HTR-8/SVneo (cell line): ENCODE measurements at places on chromosomes 4 and X.

DNA sequence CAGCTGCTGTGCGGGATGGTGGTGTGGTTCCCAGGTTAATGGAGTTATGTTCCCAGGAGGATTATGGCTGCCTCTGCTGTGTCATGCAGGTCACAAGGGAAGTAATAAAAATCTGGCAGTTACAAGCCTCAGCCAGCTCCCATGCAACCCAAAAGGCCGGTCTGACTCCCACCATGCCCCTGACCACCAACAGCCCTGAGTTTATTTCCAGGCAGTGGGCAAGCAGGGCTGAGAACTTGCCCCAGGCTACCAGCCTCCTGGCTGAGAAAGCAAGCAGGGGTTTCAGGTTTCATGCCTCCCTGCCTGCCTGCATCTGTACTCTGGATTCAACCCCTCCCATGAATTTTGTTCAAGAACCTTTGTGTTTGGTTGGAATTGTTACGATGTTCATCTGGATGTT is 732.7 kb upstream of the POU3F4 start:
- no peak for DNase-seq

- DNase-seq, result no peak
Observed at GRCh38 chrX:118730500-118731247, 3.3 kb downstream of the IL13RA1 start.

- no peak for DNase-seq
Observed at GRCh38 chr4:103098756-103099440, 736 bp downstream of the BDH2 start.

DNA sequence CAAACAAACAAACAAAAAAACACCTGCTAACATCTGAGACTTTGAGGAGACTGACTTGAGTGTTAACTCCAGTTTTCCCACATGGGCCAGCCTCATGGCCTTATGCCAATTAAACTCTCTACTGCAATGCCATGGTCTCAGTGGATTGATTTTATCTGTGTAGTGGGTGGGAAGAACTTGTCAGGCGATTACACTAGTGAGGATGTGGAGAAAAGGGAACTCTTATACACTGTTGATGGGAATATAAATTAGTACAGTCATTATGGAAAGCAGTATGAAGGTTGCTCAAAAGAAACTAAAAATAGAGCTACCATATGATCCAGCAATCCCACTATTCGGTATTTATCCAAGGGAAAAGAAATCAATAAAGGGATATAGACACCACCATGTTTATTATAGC is 12.8 kb upstream of the XIAP start:
- DNase-seq, result no peak

DNA sequence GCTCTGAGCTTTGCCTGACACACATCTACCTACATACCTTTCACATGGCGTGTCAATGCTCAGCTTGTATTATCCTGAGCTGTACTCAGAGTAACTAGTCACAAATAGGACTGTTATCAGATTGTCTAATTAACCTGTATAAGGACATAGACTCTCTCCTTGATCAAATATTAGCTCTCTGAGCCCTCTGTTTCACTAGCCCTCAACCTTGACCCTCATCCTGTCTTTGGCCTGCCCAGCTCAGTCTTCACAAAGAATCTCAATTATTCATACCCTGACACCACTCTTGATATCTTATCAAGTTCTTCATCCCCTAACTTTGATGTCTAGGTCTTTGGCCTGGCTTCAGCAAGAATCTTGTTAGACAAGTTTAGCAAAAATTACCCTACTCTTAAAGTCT is 320.7 kb upstream of the PCDH7 start:
- DNase-seq, result no peak
